ENCODE measurements at places on chromosomes 6 and 20. TPM values are rescaled to one million over a fixed set of nuclear protein-coding genes. Genes with fewer than 3 reads are reported as not detected.

The CCN5 gene
- total RNA-seq = 0.30 TPM

The CTAGE9 gene
- not detected for total RNA-seq

The ABHD16B gene
- 0.09 TPM for total RNA-seq

The PRL gene
- not detected for total RNA-seq

The CFB gene
- 28.8 TPM for total RNA-seq

The WDR46 gene
- 64.0 TPM for total RNA-seq

The ARFGEF3 gene
- 1.1 TPM for total RNA-seq

The CLPSL2 gene
- total RNA-seq = not detected

The TBX18 gene
- 3.6 TPM for total RNA-seq

The TMEM200A gene
- total RNA-seq = 402 TPM
